Hepatic stellate cell (primary cell): ENCODE measurements at places on chromosomes 2 and 18.

GRCh38 chr2:206561962-206562361 lies 80.3 kb upstream of the FAM237A start:
- DNase-seq, result no peak

- no peak for DNase-seq
These were observed 513.1 kb downstream of the PARD3B start for GRCh38 chr2:205058409-205058808.

DNA sequence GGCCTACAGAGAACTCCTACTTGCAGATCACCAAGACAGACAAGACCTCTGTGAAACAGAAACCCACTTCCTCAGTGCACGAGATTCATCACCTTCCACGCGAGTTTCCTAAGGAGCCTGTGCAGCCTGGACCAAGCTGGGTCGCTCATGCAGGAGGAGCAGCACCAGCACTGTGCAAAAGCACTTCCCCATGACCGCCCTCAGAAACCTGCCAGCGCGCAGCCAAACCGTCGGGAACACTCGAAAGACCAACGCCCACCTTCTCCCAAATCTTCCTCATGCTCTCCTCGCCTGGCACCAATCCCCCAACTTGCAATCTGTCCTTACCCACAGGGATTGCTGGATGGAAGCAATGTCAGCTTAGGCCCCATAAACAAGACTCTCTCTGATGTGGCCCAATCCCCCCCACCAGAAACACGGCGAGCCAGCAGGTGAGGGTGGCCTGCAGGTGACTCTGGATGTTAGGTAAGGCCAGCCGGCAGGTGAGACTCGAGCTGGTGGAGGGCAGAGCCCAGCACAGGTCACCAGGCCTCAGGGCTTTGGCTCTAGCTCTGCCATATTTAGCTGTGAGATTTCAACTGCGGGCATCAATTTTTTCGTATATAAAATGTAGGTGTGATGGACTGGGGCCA lies 69.4 kb downstream of the PXDN start:
- DNase-seq, result no peak

DNA sequence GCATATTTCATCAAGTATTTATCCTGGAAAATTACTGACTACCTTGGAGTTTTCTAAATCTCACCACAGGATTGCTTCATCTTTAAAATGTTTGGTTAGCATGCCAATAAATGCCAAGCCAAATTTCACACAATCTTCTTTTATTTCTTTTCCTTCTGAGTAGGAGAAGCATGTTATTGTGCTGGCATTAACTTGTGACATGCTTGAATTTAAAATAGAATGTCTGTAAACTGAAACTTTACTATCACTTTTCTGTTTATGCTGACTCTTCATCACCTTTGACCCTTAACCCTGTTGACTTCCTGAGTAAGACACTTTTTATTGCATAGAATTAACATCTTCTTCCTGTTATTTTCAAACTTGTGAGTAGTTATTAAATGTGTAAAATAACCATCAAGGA lies 56.2 kb upstream of the LRRTM4 start:
- no peak for DNase-seq
